ENCODE measurements at places on chromosomes 7 and 10.

DNA sequence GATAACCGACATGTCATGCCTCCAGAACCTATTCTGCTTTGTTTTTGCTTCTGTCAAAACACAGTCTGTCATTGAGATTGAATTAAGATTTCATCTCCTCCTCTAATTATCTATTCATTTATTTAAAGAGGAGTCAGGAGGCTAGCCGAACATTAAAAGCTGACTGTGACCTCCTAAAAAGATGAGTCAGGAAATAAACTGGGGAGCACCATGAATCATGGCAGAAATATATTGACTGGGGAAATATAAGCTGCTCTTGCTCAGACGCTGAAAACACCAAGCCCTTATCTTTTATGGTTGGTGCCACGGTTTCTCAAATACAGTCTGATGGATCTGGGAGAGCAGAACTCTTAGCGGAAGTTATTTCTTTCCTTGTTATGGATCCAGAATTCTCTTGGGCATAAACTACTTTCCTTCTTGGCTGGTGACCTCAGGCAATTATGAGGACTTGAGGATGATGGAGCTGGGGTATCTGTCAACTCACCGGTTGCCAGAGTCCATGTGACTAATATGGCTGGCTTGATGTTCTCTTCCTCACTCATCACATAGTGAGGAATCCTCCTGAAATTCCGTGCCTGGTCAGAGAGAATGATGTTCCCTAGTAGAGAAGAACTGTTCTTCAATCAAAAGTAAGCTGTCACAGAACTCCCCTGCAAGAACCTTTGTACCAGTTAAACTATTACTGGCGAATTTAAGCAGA lies 307.6 kb upstream of the PHYHIPL start:
- DNase-seq: no peak

- DNase-seq: no peak
Measured at GRCh38 chr7:29319719-29320521, 125.3 kb downstream of the CHN2 start.

DNA sequence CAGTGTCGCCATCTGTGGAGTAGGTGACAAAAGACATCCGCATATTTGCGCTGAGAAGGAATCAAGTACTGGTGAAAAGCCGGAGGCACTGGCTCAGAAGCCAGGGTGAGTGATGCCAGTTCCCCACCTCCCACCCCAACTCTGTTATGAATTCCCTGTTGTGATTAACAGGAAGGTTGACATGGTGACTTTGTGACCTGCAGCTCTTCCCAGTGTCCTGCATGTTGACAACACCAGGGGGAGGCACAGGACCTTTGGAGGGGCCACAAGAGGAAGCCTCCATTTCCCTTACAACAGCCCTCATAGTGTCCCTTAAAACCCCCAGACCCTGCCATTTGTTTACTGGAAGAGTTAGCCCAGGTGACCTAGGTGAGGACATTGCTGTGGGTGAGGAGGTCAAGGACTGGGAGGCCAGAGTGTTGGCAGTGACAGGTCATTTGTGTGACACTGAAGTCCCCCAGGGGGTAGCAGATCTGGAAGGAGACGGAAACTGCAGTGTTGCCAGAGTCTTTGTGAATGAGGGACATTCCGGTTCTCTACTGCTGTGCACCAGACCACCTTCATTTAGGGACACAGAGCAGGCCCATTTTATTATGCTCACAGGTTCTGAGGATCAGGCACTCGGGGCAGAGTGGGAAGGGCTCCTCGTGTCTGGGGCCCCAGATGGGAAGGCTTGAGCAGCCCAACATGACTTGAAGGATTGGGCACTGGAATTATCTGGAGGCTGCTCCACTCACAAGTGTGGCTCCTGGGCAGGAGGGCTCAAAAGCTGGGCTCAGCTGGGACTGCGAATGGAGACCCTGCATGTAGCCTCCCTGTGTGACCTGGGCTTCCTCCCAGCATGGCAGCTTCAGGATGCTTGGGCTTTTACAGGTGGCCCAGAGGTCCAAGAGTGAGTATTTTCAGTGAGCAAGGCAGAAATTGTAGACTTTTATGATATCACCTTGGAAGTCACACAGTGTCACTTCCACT lies 13.0 kb upstream of the ANTXRL start:
- no peak for DNase-seq

- no peak for DNase-seq
Measured at GRCh38 chr10:101716891-101717659, 22.1 kb upstream of the FBXW4 start.

DNA sequence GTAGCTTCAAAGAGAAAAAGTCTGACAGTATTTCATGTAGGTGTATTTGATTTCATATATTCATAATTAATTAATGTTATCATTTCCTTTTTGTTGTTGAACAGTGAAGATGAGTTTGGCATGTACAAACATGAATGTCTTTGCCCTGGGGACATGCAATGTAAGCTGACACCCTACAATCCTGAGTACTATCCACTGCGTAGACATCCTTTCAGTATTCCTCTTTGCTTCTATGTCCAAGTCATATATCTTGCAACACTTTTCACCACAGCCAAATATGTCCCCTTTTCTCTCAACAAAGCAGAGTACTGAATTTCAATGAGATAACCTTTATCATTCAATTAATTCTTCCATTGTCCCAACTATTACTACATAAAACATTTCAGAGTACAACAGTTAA lies 93.6 kb downstream of the GPR37 start:
- no peak for DNase-seq

DNA sequence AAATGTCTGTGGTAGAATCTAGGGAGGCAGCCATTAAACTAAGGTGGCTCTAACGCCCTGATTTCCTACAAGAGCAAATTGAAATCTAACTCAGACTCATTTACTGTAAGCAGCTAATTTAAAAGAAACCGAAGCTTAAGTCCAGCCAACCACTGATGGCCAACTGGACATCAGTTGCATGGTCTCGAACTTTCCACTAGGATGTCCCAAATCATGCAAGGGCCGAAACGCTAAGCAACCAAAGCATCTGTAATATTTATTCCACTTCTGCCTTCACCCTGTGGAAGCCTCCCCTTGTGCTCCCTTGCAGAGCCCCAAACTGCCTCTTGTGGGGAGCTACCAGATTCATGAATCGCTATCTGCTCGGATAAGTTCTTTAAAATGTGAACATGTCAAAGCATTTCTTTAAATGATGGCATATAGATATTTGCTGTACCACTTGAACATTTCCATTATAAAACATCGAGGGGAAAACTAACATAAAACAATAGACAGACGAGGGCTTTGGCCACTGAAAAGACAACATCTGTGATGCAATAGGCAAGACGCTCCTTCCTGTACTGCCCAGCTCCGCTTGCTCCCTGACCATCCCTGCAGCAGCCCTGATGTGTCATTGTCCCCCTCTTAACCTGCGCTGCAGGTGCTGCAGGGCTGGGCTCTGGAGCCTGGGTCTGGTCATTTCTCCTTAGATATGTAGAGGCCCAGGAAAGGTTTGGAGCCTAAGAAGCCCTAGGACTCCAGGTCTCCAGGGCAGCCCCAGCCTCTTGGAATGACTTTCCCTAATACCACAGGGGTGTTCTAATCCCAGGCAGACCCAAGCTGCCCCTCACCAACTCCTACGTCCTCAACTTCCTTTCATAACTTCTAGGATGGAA lies 2.9 kb upstream of the RBP3 start:
- DNase-seq: no peak
